ENCODE measurements at places on chromosomes 12 and 14. TPM values are rescaled to one million over a fixed set of nuclear protein-coding genes. Genes with fewer than 3 reads are reported as not detected.

Gene CTDSP2
- total RNA-seq, result 120 TPM

Gene PIK3C2G
- not detected for total RNA-seq

Gene GTF2H3
- 68.6 TPM for total RNA-seq

Gene GIT2
- 70.7 TPM for total RNA-seq

Gene POTEM
- total RNA-seq, result not detected

Gene FAR2
- total RNA-seq, result 13.8 TPM

Gene PRB2
- total RNA-seq, result not detected

Gene DBX2
- total RNA-seq, result not detected

Data from articular chondrocyte of knee joint (primary cell).